Right atrium auricular region (tissue), 2 donors: ENCODE measurements at places on chromosomes 12 and 14. TPM values are rescaled to one million over a fixed set of nuclear protein-coding genes. Genes with fewer than 3 reads are reported as not detected.

- H3K27me3 ChIP-seq: no peaks in the 10 kb centered on the region
- no peak overlapping the region for H3K27ac ChIP-seq
- no peak overlapping the region for H3K4me3 ChIP-seq
- DNase-seq: no peak
- no peaks in the 10 kb centered on the region for H3K36me3 ChIP-seq
Observed at GRCh38 chr12:65690477-65690876, 133.8 kb upstream of the HMGA2 start.

DNA sequence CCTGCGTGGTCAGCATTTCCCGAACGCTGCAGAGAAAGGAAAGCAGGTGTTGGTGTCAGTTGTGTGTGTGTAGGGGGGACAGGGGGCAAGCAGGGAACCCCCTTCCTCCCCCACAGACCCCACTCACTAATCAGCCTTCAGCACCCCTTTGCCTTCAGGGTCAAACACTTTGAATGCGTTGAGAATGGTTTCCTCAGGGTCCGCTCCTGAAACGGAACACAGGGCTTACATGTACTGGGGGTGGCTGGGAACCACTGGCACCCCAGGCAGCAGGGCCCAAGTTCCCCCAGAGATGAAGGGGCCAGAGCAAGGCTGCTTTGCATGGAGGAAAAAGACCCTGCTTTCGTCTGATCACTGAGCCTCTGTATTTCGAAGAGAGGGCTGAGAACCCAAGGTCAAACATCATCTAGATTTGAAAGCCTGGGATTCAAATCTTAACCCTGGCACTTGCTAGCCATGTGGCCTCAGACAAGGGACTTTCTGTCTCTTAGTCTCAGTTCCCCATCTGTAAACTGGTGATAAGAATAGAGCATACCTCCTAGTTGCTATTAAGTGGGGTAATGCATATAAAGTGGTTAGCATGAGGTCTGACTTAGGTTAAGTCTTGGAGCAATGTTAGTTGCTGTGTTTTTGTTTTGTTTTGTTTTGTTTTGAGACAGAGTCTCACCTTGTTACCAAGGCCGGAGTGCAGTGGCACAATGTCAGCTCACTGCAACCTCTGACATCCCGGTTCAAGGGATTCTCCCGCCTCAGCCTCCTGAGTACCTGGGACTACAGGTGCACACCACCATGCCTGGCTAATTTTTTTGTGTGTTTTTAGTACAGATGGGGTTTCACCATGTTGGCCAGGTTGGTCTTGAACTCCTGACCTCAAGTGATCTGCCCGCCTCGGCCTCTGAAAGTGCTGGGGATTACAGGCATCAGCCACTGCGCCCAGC, 7.0 kb downstream of the MYL2 start:
- DNase-seq: no peak
- H3K36me3 ChIP-seq: no peaks in the 10 kb centered on the region
- H3K4me3 ChIP-seq: no peak overlapping the region
- no peaks in the 10 kb centered on the region for H3K4me1 ChIP-seq
- H3K27ac ChIP-seq: no peak overlapping the region

DNA sequence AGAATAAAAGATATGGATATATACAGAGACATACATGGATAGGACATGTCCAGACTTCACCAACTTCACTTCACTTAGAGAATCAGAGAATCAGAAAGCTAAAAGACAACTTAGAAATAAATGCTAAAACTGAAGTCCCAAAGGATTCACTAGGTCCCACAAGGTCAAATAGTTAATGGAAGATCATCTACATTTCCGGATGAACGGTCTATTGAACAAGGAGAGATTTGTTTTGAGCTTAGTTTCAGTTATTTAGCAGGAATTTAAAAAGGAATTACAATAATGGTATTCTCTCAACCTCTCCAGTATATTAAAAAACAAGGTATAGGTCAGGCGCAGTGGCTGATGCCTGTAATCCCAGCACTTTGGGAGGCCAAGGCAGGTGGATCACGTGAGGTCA, 187.0 kb downstream of the MED13L start:
- H3K27me3 ChIP-seq: no peaks in the 10 kb centered on the region
- DNase-seq: no peak
- H3K4me1 ChIP-seq: no peaks in the 10 kb centered on the region

DNA sequence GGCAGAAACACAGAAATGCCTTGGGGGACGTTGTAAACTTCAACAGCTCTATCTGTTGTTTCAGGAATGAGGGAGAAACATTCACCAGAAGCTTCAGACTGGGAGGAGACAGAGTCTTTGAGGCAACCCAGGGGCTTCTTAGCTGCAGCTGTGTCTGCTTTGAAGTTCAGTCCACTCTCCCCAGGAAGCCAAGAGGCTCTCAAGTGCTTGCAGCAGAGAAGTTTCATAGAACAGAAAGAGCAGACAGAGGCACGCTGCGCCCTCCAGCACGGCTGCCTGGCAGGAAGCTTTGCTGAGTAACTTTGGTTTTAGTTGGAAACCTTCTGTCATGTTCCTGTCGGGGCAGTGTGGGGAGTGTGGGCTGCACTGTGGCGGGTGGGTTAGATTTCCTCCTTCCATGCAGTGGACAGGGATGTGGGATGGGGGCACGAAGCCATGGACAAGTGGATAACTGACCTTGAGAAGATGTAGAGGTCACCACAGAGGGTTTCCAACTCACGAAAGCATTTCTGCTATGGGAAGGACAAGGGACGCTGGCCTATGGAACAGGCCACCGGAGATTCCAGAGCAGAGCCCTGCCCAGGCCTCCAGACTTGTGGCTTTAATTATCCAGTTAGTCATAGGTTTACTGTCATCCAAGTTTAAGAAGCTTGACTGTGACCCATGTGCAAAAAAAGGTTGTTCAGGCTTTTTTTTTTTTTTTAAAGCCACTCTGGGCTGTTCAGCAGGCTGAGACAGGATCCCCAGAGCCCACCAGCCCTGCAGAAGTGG, 107.7 kb downstream of the ARF6 start:
- H3K36me3 ChIP-seq: no peaks in the 10 kb centered on the region
- peak; percentile 87 for DNase-seq
- no peaks in the 10 kb centered on the region for H3K27me3 ChIP-seq
- H3K4me1 ChIP-seq: peaks cover 53% of the 10 kb centered on the region
- no peak overlapping the region for H3K4me3 ChIP-seq

KCNC2 gene
- not detected for total RNA-seq

TAS2R8 gene
- not detected for total RNA-seq

DNA sequence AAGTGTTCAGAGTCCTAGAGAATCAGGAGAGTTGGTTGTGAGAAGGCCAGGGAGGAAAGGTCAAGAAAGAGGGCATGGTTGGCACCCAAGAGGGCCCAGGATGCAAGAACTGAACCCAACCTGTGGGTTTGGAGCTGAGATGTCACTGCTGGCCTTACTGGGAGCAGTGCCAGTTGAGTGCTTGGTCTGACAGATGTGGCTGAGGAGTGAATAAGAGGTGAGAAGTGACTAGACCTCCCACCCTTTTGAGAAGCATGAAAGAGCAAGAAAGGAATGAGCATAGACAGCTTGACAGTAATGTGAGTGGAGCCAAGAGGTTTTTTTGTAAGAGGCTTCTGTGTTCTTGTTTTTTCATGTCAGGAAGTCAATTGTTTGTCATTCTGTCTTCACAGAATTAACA, 95.3 kb downstream of the FGD4 start:
- H3K27ac ChIP-seq: no peak overlapping the region
- no peak for DNase-seq
- peaks cover 27% of the 10 kb centered on the region for H3K4me1 ChIP-seq
- no peak overlapping the region for H3K4me3 ChIP-seq
- H3K36me3 ChIP-seq: no peaks in the 10 kb centered on the region

GRCh38 chr14:101235335-101236103, 325.8 kb upstream of the DIO3 start:
- H3K4me3 ChIP-seq: no peak overlapping the region
- H3K36me3 ChIP-seq: no peaks in the 10 kb centered on the region
- no peak for DNase-seq

DNA sequence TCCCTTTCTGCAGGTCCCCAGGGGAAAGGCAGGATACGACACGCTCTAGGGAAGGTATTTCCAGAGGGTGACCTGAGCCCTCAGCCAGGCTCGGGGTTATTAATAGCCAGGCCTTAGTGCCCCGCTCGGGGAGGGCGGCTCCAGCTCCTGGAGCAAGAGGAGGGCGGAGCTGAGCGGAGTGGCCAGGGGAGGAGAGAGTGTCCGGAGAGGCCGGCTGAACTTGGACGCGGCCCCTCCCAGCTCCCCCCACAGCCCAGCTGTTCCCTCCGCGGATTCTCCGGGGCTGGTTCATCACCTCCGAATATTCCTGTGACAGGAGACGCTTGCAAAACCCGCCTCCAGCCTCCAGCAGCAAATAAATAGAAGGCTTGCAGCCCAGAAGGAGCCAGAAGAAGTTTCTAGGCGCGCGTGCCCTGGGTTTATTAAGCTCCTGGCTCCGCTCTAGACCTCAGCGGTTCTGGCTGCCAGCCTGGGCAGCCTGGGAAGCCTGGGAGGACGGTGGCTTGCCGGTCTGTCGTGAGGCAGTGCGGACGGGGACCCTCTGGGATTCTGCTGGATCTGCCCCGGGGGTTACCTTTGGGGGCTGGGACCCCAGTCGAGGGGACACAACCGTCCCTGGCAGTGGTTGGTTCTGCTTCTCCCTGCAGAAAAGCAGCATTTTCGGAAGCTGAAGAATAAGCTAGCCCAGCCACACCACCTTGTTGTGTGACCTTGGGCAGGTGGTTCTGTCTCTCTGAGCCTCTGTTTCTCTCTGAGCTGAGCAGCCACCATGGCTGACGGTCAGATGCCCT, at the start of gene HSPB8:
Gene HSPB8, plus strand, starts transcription at position 388 of the 791 bp plus-strand sequence. Its CDS starts 382 bp downstream, at position 770.
- peak within 1 kb of the TSS; percentile 99 for H3K27ac ChIP-seq
- no peaks in the 10 kb centered on the region for H3K27me3 ChIP-seq
- peak within 1 kb of the TSS; percentile 91 for H3K4me3 ChIP-seq

DNA sequence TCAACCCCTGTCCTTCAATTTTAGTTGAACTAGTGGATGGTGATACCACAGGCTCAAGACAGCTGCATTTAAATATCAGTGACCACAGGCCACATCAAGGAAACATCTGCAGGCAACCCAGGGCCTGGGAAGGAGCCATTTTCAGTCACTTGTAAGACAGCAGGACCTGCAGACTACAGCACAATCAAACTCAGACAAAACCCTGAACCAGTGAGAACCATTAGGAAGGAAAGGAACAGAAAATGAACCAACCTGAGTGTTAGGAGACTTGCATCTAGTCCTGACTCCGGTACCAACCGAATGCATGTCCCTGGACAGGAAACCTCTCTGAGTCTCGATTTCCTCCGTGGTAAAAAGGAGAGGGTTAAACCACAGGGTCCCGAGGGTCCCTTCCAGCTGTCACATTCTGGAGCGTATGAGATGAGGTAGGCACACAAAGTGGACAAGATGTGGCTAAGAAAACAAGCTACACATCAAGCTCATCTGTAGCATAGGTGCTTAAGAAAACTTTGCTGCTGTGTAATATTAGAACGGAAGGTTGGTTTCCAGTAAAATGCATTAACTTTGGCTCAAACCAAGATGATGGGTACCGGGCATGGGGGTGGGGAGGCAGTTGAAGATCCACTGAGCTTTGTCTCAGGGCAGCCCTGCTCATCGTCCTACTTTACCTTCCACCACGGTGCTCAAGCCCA, 1.6 kb upstream of the CDKN1B start:
- H3K36me3 ChIP-seq: peaks cover 10% of the 10 kb centered on the region
- no peaks in the 10 kb centered on the region for H3K4me1 ChIP-seq
- H3K4me3 ChIP-seq: peak overlapping the region; percentile 91
- DNase-seq: no peak

- H3K27me3 ChIP-seq: no peaks in the 10 kb centered on the region
- H3K27ac ChIP-seq: no peak overlapping the region
- H3K4me1 ChIP-seq: no peaks in the 10 kb centered on the region
- no peaks in the 10 kb centered on the region for H3K36me3 ChIP-seq
- no peak overlapping the region for H3K4me3 ChIP-seq
- peak; percentile 38 for DNase-seq
Observed at GRCh38 chr14:101227611-101228594, 324.4 kb upstream of the RTL1 start.

GRCh38 chr12:45418520-45418919, 202.6 kb downstream of the ANO6 start:
- no peak overlapping the region for H3K4me3 ChIP-seq
- peaks cover 58% of the 10 kb centered on the region for H3K36me3 ChIP-seq
- no peak overlapping the region for H3K27ac ChIP-seq

GRCh38 chr12:29066011-29066588, 83.0 kb upstream of the FAR2 start:
- no peak for DNase-seq
- H3K4me1 ChIP-seq: no peaks in the 10 kb centered on the region
- no peak overlapping the region for H3K4me3 ChIP-seq
- H3K27me3 ChIP-seq: no peaks in the 10 kb centered on the region
- H3K27ac ChIP-seq: no peak overlapping the region

DNA sequence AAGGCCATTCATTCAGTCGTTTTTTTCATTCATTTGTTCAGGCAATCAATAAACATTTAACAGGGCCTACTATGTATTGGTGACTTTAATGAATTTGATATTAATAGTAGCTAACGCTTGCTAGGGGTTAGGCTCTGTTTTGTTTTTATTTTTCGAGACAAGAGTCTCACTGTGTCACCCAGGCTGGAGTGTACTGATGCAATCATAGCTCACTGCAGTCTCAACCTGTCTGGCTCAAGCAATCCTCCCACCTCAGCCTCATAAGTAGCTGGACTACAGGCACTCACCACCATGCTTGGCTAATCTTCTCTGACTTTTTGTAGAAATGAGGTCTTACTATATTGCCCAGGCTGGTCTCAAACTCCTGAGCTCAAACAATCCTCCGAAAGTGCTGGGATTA, 25.6 kb upstream of the MED13L start:
- peaks cover 10% of the 10 kb centered on the region for H3K4me1 ChIP-seq
- DNase-seq: no peak
- no peaks in the 10 kb centered on the region for H3K27me3 ChIP-seq
- H3K27ac ChIP-seq: no peak overlapping the region
- H3K4me3 ChIP-seq: no peak overlapping the region

DNA sequence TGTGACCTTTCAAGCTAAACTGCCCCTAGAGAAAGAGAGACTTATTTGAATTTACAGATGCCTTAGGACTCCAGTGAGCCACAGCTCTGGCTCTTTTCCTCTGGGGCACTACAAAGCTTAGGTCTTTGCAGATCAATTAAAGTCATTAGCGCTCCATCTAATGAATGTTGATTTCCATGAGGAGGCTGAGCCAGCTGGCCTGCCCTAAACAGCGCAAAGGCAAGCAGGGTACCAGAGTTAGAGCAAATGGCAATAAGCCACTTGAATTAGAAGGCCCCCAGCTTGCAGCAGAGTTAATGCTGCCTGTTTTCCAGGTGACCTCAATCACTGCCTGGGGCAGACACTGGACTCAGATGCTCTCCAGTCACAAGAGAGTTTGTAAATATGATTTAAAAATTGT, 695.3 kb downstream of the DIO2 start:
- no peak for DNase-seq
- no peaks in the 10 kb centered on the region for H3K4me1 ChIP-seq
- no peak overlapping the region for H3K4me3 ChIP-seq
- H3K36me3 ChIP-seq: no peaks in the 10 kb centered on the region
- H3K27ac ChIP-seq: no peak overlapping the region
